Activated T-helper 1 cell treated with anti-CD3 and anti-CD28 coated beads, Interleukin-12 subunit alpha, Interleukin-12 subunit beta, Interleukin-2, Interleukin-4 antibody, amounts not matched to agents 30 ng/mL and 10 ng/mL and 1 ng/mL, durations not matched to agents 14 hours and 24 hours and 36 hours (primary cell): ENCODE measurements at places on chromosomes 6 and 20.

DNA sequence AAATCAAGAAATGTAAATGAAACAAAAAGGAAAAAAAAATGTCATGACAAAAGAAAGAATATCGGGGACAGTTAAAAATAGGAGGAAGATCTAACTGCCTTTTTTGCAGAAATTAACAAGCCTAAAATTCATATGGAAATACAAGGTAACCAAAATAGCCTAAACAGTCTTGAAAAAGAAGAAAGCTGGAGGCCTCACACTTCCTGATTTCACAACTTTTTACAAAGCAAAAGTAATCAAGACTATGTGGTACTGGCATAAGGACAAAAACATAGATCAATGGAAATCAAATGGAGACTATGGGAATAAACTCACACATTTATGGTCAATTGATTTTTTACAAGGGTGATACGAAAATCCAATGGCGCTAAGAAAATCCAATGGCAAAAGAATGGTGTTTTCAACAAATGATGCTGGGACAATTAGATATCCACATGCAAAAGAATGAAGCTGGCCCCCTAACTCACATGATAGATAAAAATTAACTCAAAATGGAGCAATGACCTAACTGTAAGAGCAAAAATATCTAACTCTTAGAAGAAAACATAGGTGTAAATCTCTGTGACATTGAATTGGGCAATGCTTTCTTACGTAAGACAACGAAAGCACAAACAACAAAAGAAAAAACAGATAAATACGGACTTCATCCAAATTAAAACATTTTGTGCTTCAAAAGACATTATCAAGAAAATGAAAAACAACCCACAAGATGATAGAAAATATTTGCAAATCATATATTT, 24.5 kb downstream of the MAP3K5 start:
- H3K36me3 ChIP-seq = peaks cover 8% of the 10 kb centered on the region
- peak overlapping the region; percentile 25 for H3K27ac ChIP-seq
- peaks cover 75% of the 10 kb centered on the region for H3K4me1 ChIP-seq
- no peak overlapping the region for H3K4me3 ChIP-seq
- H3K27me3 ChIP-seq = no peaks in the 10 kb centered on the region
- no peak for DNase-seq

GRCh38 chr6:25670793-25671513, 18.9 kb downstream of the SCGN start:
- no peaks in the 10 kb centered on the region for H3K36me3 ChIP-seq
- H3K27me3 ChIP-seq = peaks cover 12% of the 10 kb centered on the region
- H3K4me3 ChIP-seq = no peak overlapping the region
- H3K4me1 ChIP-seq = no peaks in the 10 kb centered on the region
- H3K27ac ChIP-seq = no peak overlapping the region

DNA sequence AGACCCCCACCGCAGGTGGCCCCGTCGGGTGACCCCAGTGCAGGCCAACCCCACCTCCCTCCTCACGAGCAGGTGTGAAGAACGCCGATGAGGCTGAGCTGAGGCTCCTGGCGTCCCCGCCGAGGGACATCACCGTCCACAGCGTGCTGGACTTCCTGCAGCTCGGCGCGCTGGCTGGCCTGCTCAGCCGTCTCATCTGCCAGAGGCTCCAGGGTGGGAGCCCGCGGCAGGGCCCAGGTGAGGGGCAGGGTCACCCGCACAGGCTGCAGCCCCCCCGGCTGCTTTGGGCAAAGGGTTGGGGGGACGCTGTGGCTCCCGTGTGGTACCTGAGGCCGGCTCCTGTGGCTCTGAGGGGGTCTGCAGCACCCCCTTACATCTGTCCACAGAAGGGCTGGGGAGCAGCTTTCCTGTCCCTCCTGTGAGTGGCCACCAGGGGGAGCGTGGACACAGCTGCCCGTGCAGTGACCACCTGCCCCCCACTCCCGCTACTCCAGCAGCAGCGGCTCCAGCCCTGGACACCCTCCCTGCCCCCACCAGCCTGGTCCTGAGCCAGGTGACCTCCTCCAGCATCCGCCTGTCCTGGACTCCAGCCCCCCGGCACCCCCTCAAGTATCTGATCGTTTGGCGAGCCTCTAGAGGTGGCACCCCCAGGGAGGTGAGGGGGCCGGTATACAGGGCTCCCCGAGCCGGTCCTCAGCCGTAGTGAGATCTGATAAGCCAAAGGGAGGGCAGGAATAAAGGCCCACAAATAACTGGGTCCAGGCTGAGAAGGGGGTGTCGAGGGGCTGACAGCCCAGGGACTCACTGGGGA, 16.5 kb downstream of the COL20A1 start:
- DNase-seq = no peak
- no peak overlapping the region for H3K4me3 ChIP-seq
- no peak overlapping the region for H3K27ac ChIP-seq
- H3K4me1 ChIP-seq = no peaks in the 10 kb centered on the region
- no peaks in the 10 kb centered on the region for H3K36me3 ChIP-seq

DNA sequence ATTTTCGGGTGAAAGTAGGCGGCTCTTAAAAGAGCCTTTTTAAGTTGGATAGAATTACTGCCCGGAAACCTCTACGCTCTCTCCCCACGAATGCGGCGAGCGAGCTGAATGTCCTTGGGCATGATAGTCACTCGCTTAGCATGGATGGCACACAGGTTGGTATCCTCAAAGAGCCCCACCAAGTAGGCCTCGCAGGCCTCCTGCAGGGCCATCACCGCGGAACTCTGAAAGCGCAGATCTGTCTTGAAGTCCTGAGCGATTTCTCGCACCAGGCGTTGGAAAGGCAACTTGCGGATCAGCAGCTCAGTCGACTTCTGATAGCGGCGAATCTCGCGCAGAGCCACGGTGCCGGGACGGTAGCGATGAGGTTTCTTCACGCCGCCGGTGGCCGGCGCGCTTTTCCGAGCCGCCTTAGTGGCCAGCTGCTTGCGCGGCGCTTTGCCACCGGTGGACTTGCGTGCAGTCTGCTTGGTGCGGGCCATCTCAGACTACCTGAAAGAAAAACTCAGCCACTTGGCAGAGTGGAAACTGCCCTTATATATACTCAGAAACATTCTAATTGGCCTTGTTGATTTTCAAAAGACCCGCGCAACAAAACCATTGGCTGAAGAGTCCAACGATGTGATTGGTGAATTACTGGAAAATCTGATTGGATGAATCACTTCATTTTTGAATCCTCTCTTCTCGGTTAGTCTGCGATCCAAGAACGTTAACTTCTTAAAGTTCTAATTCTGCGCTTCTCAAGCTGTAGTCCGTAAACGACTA, 93.9 kb upstream of the BTN3A2 start:
- H3K27me3 ChIP-seq = no peaks in the 10 kb centered on the region
- H3K27ac ChIP-seq = no peak overlapping the region
- DNase-seq = peak; percentile 80
- H3K4me1 ChIP-seq = peaks cover 45% of the 10 kb centered on the region

- no peaks in the 10 kb centered on the region for H3K36me3 ChIP-seq
- peaks cover 2% of the 10 kb centered on the region for H3K27me3 ChIP-seq
- DNase-seq = no peak
- H3K4me1 ChIP-seq = no peaks in the 10 kb centered on the region
- no peak overlapping the region for H3K4me3 ChIP-seq
- no peak overlapping the region for H3K27ac ChIP-seq
These were observed 123.3 kb upstream of the COL21A1 start for GRCh38 chr6:56370561-56371211.

DNA sequence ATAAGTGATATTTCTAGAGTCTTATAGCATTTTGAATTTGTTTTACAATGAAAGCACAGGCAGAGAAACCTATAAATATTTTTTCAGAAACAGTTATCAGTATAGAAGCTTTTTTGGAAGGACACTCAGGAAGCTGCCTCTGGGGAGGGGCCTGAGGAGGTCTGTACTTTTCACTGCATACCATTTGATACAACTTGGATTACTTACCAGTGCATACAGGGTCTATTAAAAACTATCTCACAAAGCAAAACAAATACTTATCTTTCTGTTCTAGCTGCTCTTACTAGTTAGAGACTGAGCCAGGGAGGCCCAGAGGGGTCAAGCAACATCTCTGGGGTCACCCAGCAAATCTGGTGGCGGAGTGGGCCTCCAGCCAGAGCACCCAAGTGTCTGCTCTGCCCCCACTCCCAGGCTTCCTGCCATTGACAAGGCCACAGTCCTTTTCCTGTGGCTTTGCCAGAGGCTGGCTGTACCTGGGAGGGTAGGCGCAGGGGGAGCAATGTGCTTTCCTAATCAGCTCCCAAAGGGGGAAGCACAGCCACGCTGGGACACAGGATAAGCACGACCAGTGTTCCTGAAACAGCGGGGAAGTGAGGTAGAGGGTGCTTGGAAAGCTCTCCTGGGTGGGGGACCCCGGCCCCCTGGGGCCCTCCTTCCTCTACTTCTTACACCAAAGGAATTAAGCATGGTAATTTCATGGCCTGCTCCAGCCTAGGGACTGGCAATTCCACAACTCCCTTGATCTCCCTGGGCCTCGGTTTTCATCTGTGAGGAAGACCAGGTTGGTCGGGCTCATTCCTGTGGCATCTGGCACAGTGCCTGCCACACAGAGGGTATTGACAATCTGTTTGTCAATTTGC, 7.8 kb downstream of the TCF15 start:
- peaks cover 2% of the 10 kb centered on the region for H3K27me3 ChIP-seq
- no peak overlapping the region for H3K4me3 ChIP-seq

- no peak overlapping the region for H3K4me3 ChIP-seq
- peaks cover 15% of the 10 kb centered on the region for H3K4me1 ChIP-seq
- no peak overlapping the region for H3K27ac ChIP-seq
- DNase-seq = no peak
These were observed 195.3 kb downstream of the UTRN start for GRCh38 chr6:144480473-144480872.

DNA sequence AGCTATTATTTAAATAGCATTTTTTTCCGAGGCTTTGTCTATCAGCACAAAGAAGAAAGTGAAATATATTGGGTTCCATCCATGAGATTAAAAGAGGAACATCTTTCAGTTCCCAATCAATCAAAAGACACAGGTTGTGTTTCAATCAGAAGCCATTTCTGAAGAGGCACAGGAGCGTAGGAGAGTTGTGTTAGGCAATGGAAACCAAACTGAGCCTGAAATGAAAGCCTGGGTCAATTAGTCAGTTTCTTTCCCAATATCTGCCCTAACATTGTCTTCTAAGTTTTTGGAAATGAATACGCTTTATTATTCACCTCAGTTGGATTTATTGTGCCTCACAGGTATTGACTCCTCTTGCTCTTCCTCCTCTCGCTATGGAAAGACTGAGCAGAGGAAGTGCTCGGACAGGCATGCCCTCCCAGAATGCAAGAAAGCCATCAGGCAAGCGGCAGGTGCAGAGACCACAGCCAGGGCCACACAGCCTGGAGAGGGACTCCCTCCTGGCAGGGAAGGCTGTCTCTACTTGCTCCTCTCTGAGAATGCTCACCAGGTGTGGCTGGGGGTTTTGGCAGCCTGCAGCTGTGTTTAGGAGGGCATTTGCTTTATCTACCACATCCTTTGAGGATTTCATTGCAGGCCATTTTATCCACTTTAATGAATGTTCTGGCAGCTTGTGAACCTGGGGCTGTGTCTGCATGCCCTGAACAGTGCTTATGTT, 100.8 kb upstream of the NEDD9 start:
- peaks cover 73% of the 10 kb centered on the region for H3K4me1 ChIP-seq
- no peak overlapping the region for H3K27ac ChIP-seq
- no peak overlapping the region for H3K4me3 ChIP-seq
- DNase-seq = no peak

DNA sequence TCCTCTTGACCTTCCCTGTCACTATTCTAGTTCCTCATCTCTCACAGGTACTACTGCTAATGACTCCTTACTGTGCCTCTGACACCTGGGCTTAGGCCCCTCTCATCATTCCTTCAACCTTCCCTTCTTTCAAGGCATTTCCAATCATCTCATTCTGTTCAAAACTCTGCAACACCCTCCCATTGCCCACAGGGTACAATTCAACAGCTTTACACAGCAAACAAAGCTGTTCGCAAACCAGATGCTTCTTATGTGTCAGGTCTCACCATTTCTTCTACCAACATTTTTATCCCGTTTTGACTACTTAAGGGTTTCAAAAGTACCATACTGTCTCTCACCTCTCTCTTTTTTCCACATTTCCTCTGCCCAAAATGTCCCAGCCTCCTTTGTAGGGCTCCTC, 84.4 kb upstream of the ID4 start:
- no peaks in the 10 kb centered on the region for H3K36me3 ChIP-seq
- no peaks in the 10 kb centered on the region for H3K27me3 ChIP-seq
- no peak overlapping the region for H3K4me3 ChIP-seq
- no peaks in the 10 kb centered on the region for H3K4me1 ChIP-seq

DNA sequence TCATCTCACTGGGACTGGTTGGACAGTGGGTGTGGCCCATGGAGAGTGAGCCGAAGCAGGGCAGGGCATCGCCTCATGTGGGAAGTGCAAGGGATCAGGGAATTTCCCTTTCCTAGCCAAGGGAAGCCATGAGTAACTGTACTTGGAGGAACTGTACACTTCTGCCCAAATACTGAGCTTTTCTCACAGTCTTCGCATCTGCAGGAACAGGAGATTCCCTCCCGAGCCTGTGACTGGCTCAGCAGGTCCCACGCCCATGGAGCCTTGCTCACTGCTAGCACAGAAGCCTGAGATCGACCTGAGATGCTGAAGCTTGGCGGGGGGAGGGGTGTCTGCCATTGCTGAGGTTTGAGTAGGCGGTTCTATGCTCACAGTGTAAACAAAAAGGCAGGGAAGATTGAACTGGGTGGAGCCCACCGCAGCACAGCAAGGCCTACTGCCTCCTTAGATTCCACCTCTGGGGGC, 10.4 kb upstream of the CALHM5 start:
- H3K27me3 ChIP-seq = peaks cover 36% of the 10 kb centered on the region
- no peak overlapping the region for H3K4me3 ChIP-seq
- H3K4me1 ChIP-seq = no peaks in the 10 kb centered on the region
- H3K27ac ChIP-seq = no peak overlapping the region
- H3K36me3 ChIP-seq = peaks cover 2% of the 10 kb centered on the region

DNA sequence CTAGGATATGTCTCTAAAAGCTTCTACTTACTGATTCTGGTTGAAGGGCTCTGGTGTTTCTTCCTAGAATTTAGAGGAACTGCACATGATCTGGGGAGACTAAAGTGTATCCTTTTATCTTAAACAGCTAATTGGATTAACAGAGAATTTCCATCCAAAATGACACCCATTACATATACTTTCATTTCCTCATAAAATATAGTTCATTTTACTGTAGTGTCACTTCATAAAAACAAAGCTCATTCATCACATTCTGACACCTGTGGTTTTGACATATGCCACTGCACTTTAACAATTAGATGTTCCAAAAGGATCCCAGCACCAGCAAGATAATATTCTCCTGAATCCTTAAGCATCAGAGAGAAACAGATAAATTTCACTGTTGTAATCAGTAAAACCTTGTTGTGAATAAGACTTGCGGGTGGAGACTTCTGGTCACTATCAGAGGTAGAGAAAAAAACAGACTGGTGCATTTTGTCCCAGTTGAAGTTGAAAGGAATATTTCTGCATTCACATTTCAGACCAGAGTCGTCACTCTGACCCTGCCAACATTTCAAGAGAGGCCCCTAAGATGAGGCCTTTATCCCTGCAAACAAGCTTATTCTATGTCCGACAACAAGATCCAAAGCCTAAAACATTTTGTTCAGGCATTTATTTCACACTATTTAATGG, 175.3 kb upstream of the BMP5 start:
- no peak overlapping the region for H3K27ac ChIP-seq
- no peaks in the 10 kb centered on the region for H3K4me1 ChIP-seq
- H3K27me3 ChIP-seq = no peaks in the 10 kb centered on the region
